Activated CD4-positive, alpha-beta memory T cell treated with anti-CD3 and anti-CD28 coated beads for 36 hours (primary cell): ENCODE measurements at places on chromosomes 3 and 15.

DNA sequence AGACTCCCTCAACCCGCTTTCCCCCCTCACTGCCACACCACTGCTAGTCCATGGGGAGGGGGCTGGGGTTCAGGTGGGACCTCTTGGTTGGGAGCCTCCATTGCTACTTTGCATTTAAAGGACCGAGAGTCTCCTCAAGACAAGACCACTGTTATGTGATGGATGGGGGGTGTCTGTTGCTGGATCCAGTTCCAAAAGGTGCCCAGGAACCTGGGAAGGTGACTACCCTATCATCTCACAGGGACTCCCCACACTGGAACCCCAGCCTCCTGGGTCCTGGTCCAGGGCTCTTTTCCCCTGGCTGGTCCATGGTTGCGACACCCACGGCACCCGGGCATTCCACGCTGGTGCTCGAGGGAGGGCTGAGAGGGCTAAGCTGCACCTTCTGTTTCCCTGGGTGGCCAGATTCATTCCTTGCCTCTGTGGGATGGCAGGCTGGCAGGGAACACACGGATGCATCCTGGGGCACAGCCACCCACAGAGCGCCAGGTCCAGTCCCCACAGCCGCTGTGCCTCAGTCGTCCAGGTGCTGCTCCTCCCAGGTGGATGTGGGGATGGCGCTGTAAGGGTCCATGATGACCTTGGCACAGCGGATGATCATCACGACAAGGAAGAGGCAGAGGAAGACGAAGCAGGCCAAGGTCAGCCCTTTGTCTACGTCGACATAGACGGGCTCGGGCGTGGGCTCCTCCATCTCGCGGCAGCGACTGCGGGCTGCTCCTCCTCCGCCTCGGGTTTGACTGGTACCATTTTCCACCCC lies 48.6 kb downstream of the FAH start:
- DNase-seq = no peak

DNA sequence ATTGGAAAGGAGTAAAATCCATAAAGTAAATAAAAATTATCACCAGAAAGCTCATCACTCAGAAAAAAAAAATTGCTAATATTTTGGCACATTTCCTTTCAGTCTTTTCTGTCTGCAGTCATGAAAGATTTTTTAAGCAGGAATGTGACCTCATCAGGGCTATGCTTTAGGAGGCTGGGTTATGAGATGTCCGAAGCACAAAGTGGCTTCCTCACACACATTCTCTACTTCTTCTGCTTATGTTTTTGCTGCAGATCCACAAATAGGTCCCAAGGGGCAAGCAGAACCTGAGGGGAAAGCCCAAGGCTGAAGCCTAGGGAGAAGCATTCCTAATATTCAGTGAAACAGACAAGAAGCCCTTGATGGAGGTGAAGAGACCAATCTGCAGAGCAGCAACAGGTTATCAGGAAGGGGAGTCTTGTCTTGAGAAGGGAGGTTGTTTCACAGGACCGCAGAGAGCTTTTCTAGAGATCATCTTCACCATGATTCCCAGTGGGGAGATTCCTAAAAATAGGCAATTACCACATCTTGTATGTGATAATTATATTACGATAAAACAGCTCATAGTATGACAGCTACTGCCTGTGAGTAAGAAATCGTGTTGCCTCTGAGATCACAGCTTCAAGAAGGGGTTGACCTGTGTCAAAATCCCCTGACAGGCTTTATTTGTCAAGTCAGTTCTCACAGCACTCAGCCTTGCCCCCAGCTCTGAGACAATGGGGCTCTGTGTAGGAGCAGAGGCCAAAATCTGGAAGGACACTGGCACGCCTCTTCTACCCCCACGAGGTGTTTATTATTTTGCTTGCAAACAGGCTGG lies 60.5 kb downstream of the IGF2BP2 start:
- DNase-seq = no peak

DNA sequence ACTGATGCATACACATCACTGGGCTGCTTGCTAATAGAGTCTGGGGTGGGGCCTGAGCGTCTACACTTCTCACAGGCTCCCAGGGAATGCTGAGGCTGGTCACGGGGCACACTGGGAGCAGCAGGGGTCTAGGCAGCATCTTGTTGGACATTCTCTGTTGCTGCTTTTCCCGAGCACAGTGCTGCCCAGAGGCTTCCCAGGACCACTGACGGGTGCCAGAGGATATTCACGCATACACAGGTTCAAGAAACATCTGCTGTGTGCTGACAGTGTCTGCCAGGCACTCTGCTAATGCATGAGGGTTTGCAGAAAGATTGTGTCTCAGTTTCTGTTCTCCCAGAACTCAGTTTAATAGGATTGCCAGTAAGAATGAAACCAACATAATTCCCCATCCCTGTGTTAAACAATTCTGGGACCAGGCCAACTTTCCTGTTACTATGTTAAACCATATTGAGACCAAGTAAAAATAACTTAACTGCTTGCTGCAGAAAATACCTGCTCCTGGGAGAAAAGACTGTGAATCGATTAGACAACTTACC lies 23.9 kb upstream of the BCL2L10 start:
- DNase-seq = no peak

- no peak for DNase-seq
These were observed 143.2 kb downstream of the DNAJB8 start for GRCh38 chr3:128323206-128324081.

- DNase-seq = no peak
These were observed 6.7 kb upstream of the TMPRSS7 start for GRCh38 chr3:112027826-112028225.

GRCh38 chr15:25705433-25706115 lies 157.6 kb downstream of the ATP10A start:
- DNase-seq = no peak

DNA sequence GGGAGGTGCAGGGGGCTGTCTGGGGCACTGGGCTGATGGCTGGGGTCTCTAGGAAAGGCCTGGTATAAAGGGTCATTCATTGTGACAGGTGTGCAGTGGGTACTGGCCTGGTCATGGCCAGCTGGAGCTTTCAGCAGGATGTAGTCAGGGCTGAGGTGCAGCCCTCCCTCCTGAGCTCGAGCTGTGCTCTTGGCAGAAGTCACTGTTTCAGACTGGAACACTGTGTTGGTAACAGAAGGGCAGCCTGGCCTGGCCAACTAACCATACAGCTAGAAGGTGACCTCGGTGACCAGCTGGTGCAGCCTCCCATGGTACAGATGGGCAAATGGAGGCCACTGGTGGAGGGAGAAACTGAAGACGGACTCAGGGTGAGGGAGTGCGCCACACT lies 34.4 kb upstream of the LCTL start:
- no peak for DNase-seq
